ENCODE measurements at places on chromosomes 1 and 21.

DNA sequence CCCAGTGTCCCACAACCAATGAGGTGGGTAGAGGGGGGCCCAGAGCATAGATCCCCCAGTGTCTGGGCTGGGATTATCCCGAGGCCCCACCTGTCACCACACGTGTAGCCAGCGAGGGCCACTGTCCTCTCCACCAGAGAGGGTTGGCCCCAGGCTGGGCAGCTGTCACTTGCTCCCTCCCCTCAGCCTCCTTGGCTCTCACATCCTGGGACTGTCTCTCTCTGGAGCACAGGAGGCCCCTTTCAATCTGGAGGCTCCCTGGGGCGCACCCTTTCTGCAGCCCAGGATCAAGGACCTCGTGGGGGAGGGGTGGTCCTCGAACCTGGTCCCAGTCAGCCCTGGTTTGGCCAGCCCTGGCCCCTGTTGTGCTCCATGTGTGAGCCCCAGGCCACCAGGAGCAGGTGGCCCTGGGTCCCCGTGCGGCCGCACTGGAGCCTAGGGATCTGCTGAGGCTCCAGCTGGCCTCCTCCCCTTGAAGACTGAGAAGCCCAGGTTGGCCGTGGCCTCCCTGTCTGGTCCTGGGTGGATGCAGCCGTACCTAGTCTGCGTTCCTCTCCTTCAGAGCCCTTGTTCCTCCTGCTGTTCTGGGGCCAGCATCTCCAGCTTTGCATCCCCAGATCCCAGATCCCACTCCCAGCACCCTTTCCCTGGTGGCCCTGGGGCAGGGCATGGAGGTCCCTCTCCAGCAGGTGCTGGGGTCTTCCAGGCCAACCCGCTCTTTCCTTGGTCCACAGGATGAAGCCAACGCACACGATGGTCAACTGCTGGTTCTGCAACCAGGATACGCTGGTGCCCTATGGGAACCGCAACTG lies 6.7 kb downstream of the TMEM201 start:
- DNase-seq, result no peak

DNA sequence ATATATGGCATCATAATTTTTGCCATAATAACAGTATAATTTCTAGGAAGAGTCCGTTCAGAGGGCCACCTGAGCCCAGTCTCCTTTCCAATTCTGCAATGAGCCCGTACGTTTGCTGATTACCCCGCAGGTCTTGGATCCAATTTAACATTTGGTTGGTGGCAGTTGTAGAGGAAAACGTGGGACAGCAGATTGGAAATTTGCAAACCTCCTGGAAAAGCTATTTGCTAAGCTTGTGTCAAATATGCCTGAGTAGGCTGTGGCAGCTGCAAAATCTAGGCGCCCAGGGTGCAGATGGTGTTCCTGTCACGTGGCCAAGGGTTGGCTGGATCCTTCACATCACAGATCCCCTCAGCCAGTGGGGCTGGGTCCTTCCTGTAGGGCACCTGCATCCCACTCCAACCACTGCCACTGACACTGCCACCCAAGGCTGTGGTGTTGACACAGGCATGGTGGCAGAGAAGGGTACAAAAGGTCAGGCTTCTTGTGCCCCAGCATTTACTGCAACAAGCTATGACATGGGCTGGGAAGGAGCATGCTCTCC lies 174.8 kb upstream of the SYT6 start:
- DNase-seq, result no peak

GRCh38 chr21:35212393-35213127 lies 163.5 kb upstream of the RUNX1 start:
- no peak for DNase-seq

GRCh38 chr1:233289676-233290075 lies 5.8 kb downstream of the PCNX2 start:
- DNase-seq, result no peak

DNA sequence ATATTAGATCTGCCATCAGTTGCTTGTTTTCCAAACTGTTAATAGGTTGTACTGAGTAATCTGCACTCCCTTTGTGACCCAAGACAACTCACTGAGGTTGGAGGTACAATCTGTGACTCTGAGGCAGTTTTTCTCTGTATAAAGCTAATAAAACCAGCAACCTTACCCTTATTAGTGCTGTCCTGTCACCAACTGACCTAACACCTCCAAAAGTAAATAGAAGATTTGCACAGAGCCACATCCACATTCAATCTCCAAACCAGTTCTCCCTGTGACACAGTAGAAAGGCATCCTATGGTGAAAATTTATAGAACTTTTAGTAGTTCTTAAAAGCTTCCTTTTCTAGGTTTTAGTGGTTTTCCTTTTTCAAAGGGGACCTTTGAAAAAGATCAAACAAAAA lies 140.4 kb upstream of the ADGRL2 start:
- DNase-seq, result no peak

- DNase-seq, result no peak
These were observed 61.0 kb downstream of the SMYD2 start for GRCh38 chr1:214341932-214342331.

- DNase-seq, result no peak
These were observed 78.1 kb upstream of the RUNX3 start for GRCh38 chr1:25008192-25008485.

DNA sequence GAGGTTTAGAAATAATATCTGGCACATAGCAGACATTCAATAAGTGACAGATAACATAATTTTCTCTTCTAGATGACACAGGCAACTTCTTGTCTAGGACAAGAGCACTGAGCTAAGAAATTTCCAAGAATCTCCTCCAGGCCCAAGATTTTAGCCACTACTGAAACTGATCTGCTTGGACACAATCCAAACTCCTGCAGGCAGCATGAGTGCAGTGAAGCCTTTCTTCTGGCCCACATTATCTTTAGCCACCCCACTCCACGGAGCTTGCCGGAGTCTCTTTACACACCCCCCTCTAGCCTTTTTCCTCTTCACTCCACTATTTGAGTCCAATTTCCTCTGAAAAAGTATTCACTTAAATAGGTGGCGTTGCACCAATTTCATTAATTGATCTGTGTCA lies 142.9 kb upstream of the DUSP10 start:
- no peak for DNase-seq

- no peak for DNase-seq
These were observed 190.1 kb downstream of the HIVEP3 start for GRCh38 chr1:41728403-41729202.

Data from cortex of kidney (tissue), 1 donor.